ENCODE measurements at places on chromosomes 1 and 21.

DNA sequence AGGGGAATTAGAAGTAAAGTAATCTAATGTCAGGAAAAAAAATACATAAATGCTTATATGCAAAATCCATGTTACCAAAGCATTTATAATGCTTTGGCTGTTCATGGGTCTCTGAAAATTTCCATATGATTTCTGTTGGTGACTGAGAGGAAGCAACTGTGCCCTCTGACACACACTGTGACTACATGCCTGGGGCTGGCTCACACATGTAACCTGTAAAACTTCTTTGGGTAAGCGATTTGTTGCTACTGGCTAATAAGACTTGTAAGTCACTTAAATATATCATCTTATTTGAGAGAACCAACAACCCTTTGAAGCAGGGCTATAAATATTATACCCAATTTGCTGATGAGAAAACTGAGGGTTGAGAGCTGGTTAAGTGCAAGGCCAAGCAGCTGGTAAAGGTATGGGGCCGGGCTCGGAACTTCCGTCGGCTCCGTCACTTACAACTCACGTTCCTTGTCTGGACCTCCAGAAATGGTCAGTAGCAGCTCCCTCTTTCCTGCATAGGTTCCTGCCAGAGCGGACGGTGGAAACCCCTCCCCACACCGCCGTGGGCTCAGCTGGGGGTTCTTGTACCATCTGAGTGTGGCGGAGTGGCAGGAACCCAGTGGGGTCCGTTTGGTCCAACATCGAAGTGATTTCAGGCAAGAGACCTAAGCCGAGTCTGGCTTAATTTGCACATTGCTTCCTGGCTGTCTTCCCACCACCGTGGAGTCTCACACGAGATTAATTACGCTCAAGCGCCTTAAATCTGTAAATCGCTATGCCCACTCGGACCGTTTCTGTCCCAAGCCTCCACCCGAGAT is 714 bp downstream of the DFFA start:
- no peak for DNase-seq

DNA sequence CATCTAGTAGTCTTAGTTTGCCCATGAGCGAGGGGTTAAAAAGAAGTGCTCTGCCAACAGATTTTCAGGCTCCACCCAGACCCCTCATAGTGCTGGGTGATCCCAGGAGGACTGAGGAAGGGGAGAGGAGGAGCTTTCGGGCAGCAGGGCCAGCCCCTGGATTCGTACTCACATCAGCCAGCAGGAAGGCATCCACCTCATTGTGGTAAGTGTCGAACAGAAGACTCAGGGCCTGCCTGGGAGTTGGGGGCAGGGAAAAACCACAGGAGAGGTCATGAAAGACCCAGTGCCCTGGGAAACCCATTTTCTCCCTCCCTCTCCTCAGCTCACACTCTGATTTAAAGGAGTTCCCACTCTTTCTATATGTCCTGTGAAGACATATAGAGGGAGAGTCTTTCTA is 34.9 kb downstream of the PIK3C2B start:
- no peak for DNase-seq

- DNase-seq, result no peak
These were observed 99.1 kb upstream of the ARTN start for GRCh38 chr1:43834280-43835081.

GRCh38 chr21:45078877-45079281 is 4.5 kb downstream of the ADARB1 start:
- peak; percentile 62 for DNase-seq

DNA sequence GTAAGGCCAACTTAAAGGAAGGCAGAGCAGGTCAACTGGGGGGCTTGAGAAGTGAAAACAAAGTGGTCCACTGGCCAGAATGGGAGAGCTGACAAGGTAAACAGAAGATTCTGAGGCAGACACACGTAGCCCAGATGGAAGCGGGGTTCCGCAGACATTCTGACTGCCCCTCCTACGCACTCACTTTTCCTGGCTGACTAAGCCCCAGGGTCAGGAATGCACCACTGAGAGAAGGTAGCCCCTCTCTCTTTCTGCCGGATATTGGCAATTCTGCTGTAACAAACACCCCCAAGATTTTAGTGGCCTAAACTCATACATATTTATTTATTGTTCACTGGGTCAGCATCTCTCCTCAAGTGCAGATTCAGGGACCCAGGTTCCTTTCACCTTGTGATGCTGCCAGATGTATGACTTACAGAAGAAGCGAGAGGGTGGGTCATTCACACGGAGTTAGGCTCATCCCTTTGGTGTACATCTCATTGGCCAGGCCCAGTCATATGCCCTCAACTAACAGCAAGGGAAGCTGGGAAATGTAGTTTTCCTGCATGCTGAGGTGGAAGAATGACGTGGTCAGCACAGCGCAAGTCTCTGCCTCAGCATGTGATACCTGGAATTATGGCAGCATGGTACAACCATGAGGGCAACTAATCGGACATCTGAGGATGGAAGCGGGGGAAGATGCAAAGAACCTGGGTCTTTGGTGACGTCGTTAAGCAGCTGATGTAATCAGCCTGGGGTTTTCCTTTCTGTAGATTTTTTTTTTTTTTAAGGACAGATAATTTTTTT is 43.4 kb upstream of the MRPS6 start:
- peak; percentile 27 for DNase-seq

- no peak for DNase-seq
These were observed 793.2 kb downstream of the PLA2G4A start for GRCh38 chr1:187621951-187622350.

DNA sequence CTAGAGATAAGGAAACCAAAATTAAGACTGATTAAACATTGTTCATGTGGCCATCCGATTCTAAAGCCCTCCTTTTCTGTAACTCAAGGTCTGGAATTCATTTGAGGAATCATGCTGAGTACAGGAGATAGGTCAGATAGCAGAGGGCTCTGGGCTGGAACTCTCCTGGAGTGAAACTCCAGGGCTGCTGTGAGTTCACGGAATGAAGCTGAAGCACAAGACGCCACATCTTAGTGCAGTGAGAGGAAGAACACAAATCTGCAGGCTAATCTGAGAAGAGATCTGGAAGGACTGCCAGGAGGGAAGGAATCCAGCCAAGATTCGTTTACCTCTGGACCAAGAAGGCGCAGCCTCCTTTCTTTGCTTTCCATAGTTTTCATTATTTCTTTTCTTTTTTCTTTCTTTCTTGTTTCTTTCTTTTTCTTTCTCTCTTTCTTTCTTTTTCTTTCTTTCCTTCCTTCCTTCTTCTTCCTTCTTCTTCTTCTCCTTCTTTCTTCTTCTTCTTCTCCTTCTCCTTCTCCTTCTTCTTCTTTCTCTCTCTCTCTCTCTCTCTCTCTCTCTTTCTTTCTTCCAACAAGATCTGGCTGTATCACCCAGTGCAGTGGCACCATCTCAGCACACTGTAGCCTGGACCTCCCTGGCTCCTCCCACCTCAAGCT is 74.8 kb upstream of the ATP1B1 start:
- DNase-seq, result no peak

- no peak for DNase-seq
These were observed 57.1 kb upstream of the ID3 start for GRCh38 chr1:23616292-23616824.

GRCh38 chr1:205928317-205928716 is 14.9 kb downstream of the SLC26A9 start:
- DNase-seq, result no peak

GRCh38 chr1:162916407-162916806 is 55.4 kb upstream of the CCDC190 start:
- no peak for DNase-seq

- DNase-seq, result no peak
These were observed 46.4 kb downstream of the BEND5 start for GRCh38 chr1:48730164-48730910.
